ENCODE measurements at places on chromosomes 1 and 21. TPM values are rescaled to one million over a fixed set of nuclear protein-coding genes. Genes with fewer than 3 reads are reported as not detected.

- peak overlapping the region; percentile 58 for H3K4me3 ChIP-seq
- H3K27ac ChIP-seq, result peak overlapping the region; percentile 84
- no peaks in the 10 kb centered on the region for H3K4me1 ChIP-seq
- no peaks in the 10 kb centered on the region for H3K27me3 ChIP-seq
These were observed 65.4 kb downstream of the MACF1 start for GRCh38 chr1:39269791-39270342.

- H3K36me3 ChIP-seq, result no peaks in the 10 kb centered on the region
- DNase-seq, result no peak
- H3K27me3 ChIP-seq, result no peaks in the 10 kb centered on the region
- H3K27ac ChIP-seq, result no peak overlapping the region
- H3K4me1 ChIP-seq, result no peaks in the 10 kb centered on the region
These were observed 10.9 kb downstream of the CNST start for GRCh38 chr1:246577082-246577719.

Gene KRTAP7-1
- not detected for total RNA-seq

Gene BSND
- 0.15 TPM for total RNA-seq

- H3K4me1 ChIP-seq, result no peaks in the 10 kb centered on the region
- no peak overlapping the region for H3K27ac ChIP-seq
- H3K27me3 ChIP-seq, result no peaks in the 10 kb centered on the region
- DNase-seq, result no peak
- H3K36me3 ChIP-seq, result no peaks in the 10 kb centered on the region
These were observed 9.0 kb downstream of the CFH start for GRCh38 chr1:196660852-196661251.

GRCh38 chr1:12495725-12496124 lies 122.3 kb downstream of the DHRS3 start:
- no peak for DNase-seq
- no peaks in the 10 kb centered on the region for H3K36me3 ChIP-seq
- H3K27me3 ChIP-seq, result no peaks in the 10 kb centered on the region
- H3K27ac ChIP-seq, result no peak overlapping the region
- no peaks in the 10 kb centered on the region for H3K4me1 ChIP-seq
- H3K4me3 ChIP-seq, result no peak overlapping the region
